ENCODE measurements at places on chromosomes 3 and 15.

GRCh38 chr3:112615989-112616731 lies 24.8 kb downstream of the CCDC80 start:
- no peak for DNase-seq

- DNase-seq: no peak
Measured at GRCh38 chr15:47616876-47617275, 100.4 kb upstream of the SEMA6D start.

DNA sequence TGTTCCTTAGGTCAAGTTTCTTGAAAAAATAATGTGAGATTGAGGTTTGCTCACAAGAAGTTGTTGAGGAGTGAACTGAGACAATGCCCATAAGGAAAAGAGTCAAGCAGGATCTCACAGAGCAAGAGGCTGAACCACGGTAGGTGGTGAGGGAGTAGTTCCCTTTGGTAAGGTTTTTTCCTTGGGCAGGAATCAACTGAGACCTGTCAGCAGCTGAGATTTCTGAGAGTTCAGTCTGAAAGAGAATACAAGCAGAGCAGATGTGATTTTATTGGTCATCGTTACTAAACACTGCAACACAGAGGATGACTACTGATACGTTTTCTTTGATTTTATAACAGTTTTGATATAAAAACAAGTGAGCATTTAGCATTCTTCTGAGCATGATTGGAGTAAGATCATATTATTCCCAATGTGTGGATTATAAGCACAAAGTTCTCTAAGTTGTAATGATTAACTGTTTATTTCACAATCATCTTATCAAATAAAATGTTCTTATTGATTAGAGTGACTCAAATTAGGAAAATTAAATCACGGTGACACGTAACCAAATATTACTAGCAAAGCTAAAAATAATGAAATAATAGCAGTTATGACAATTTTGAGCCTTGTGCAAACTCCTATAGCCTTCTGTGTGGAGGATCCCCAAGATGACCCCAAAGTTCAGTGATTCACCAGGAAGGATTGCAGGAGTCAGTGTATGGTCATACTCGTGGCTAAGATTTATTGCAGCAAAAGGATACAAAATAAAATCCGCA lies 346.2 kb upstream of the ZNF717 start:
- DNase-seq: no peak

- no peak for DNase-seq
Measured at GRCh38 chr3:98325055-98325454, 28.6 kb upstream of the OR5K4 start.

GRCh38 chr3:173703771-173704170 lies 306.2 kb downstream of the NLGN1 start:
- DNase-seq: no peak

DNA sequence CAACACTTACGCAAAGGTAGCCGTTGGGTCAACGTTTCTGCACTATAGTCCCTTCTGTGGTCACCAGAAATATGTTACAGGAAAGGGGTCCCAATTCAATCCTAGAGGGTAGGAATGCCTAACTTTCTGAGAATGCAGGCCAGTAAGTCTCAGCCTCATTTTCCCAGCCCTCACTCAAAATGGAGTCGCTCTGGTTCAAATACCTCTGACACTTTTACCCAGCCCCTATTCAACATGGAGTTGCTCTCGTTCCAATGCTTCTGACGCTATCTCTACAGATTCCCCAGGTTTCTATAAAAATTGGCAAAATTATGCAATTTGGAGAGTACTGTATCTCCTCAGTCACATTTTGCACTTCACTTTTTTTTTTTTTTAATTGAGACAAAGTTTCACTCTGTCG lies 39.7 kb downstream of the ZNF445 start:
- DNase-seq: no peak

DNA sequence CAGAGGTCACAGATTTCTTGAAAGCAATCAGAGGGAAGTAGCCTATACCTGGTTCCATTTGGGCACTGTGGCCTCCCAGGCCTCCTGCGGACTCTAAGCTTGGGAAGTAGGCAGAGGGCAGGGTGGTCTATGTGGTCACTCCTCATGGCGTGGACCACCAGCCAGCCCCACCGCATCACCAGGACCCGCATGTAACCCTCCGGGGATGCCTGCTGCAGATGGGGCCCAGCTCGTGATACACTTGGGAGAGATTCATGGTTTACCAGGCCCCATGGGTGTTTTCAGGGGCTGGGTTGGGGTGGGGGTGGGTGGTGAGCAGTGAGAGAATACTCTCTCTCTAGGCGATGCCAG lies 123.7 kb downstream of the ASB7 start:
- no peak for DNase-seq

- no peak for DNase-seq
Measured at GRCh38 chr3:138007898-138008297, 2.1 kb upstream of the CLDN18 start.

DNA sequence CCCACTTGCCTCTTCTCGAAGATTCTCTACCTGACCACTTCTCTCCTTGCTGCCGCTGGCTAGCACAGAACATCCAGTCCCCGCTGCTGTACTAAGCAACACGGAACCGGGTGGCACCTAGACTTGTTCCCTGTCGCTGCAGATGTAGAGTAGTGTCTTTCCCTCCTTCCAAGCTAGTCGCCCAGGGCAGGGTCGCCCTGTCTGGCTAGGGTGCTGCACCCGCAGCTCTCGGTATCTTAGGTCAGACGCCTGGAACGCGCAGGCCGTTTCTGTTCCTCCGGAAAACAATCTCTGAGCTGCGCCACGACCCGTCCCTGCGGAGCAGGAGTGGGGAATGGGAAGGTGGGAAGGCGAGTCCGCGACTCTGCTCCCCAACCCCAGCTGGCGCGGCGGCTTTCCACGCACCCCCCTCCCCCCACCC lies 758 bp upstream of the SNX33 start:
- no peak for DNase-seq

DNA sequence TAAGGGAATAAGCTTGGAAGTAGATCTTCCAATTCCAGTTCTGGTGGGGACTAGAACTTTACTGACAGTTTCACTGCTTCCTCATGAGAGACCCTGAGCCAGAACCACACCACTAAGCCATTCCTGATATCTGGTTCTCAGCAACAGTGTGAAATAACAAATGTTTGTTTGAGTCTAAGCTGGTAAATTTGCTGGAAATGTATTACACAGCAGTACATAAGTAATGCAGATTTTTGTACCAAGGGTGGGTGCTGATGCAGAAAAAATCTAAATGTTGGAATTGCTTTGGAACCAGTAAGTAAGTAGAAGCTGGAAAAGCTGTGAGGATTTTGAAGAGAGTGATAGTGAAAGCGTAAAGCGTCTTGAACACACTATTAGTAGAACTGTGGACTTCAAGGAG lies 14.4 kb upstream of the AKAP13 start:
- DNase-seq: no peak

GRCh38 chr3:22101351-22101750 lies 350.3 kb upstream of the ZNF385D start:
- DNase-seq: no peak

GRCh38 chr3:49411968-49412631 lies at the start of the genes RHOA and TCTA:
Gene RHOA (minus strand): TSS chr3:49411976. CDS start chr3:49375589, 36,387 bp downstream.
Gene TCTA (plus strand): TSS chr3:49412423. CDS start chr3:49412427, 4 bp downstream.
- peak; percentile 100 for DNase-seq

- no peak for DNase-seq
Measured at GRCh38 chr15:42591238-42591934, 16.0 kb downstream of the STARD9 start.

GRCh38 chr3:22284559-22284958 lies 533.5 kb upstream of the ZNF385D start:
- DNase-seq: no peak

- no peak for DNase-seq
Measured at GRCh38 chr3:144127700-144128099, 156.1 kb downstream of the DIPK2A start.

DNA sequence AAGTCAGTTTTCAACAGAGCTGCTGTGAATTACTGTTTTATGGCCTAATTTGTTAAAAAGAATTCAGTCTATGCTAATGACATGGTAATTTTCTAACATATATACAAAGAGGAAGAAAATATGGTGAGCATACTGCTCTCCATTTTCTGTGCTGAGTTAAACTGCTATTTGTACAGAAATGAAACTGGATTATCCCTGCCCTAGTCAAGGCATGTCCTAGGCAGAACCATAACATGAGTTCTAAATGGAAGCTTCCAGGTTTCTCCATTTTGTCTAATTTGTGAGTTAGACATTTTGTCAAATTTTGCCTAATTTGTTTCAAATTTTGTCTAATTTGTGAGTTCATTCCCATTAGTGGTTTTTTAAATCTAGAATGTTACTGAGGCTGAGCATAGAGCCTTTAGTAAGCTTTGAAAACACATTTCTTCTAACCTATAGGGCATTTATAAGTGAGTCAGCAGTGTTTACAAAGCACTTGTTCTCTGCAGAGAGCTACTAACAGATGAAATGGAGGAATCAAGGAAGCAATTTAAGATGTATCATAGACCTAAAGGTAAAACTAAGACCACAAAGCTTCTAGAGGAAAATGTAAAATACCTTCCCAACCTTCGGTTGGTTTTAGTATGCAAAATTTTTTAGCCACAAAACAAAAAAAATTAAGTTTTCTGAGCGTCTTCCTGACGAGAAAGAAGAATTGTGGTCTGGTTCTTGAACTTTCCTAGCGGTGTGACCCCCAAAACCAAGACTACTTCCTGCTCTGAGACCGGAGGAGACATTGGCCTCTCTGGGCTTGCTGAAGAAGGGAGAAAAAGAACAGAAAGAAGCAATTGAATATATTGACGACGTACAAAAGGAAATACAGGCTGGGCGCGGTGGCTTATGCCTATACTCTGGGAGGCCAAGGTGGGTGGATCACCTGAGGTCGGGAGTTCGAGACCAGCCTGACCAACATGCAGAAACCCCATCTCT lies 9.8 kb downstream of the P2RY14 start:
- no peak for DNase-seq

GRCh38 chr3:193574488-193575070 lies 18.4 kb upstream of the OPA1 start:
- no peak for DNase-seq

DNA sequence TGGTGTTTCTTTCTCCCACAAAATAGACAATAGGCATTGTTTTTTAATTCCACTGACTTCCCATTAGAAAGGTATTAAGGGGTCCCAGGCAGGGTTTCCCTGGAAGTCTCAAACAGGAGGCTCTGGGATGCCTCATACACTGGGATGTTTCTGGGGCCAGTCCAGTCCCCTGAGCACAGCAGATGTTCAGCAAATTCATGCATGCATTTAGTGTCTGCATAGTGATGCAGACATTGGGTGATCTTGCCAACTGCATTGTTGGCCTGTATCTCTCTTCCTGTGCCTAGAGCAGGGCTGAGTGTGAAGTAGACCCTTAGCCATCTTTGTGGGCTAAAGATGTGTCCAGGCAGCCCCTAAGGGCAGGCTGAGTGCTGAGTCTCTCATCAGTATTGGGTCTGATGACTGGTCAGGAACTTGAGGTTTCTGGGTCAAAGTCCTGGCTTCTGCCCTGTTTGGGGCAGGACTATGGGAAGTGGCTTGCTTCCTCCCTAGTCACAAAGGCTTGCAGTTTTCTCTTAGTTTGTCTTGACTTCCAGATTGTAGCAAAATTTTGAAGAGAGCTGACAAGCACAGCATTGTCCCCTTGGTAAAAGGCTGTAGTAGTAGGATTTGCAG lies 56.5 kb downstream of the BSN start:
- DNase-seq: no peak

GRCh38 chr15:101088788-101089578 lies 162.9 kb downstream of the CHSY1 start:
- no peak for DNase-seq

Data from AG09319 (cell line).